Foreskin fibroblast (primary cell): ENCODE measurements at places on chromosomes 7 and 10.
A peak's percentile ranks its signal among the peaks of the same experiment; 100 is the strongest.

DNA sequence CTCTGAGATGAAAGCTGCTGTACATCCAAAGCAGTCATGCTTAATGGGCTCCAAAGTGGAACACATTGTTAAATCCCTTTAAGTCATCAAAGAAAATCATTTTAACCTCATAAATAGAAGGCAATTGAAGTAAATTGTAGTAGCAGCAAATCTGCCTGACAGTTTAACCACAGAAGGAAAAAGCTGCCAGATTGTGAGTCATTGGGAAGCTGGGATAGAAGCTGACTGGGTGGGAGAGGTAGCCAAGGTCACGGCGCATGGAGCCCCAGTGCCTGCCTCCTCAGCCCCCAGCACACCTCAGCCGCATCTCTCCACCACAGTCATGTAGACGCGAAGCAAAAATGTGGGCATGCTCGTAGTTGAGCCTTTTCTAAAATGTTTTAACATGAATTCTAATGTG is 44.0 kb downstream of the TARP start:
- peak; percentile 18 for DNase-seq

GRCh38 chr10:100518761-100519241 is 860 bp downstream of the SEC31B start:
- peak; percentile 84 for DNase-seq

- DNase-seq: no peak
Measured at GRCh38 chr7:150365673-150366398, 2.8 kb upstream of the REPIN1 start.

GRCh38 chr10:71094712-71095390 is 117.5 kb upstream of the UNC5B start:
- DNase-seq: no peak

DNA sequence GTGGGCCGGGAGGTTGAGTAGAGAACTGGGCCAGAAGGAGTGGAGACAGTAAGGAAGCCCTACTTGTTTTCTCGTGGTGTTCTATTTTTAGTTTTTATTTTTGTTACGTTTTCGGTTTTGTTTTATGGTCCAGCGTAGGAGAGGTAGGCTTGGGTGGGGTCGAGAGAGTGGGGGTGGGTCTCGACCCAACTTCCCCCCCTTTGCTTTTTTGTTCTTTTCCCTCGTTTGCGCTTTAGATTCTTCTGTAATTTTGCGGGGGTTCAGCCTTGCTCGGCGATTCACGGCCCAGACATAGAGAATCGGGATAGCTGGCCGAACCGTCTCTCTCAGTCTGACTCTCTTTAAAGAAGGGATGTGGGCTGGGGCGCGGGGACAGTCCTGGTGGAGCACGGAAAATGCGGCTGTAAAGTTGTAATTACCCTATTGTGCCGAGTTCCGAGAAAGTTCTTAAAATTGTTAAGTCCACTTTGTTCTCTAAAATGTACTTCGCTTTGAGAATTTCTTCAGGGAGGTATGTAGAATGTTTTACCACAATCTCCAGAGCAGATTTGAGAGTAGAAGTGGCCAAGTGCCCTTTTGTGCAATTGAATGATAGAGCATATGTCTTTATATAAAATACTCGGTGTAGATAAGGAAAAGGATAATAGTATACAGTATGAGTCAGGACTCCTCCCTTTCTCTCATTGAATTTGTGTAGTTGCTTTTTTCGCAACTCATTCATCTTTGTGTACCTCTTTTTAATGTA is 816 bp downstream of the DMTF1 start:
- DNase-seq: peak; percentile 28

DNA sequence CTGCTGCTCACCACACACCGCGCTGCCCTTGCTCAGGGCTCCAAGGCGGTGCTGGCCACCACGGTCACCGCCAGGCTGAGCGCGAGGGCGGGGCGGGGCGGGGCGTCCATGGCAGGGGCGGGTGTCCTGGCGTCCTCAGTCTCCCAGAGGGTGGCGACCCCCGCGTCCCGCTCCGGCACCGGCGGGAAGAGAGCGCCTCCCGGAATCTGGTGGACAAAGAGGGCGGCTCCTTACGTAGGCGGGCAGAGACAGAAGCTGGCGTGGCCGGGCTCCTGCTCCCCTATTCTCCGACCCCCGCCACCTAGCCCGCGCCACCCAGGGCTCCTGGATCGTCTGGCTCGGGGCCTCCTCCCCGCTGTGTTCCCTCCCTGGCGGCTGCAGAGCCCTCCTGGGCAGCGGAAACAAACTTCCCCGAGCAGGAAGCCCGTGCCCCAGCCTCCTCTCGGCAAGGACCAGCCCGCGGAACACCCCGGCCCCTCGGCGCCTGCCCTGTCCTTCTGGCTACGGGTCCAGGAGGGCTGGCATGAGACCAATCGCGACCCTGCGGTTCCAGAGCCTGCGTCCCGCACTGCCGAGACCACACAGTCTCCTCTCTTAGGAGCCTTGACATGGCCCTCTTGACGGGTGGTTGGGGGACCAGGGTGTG is 133.8 kb upstream of the ZNF92 start:
- no peak for DNase-seq

DNA sequence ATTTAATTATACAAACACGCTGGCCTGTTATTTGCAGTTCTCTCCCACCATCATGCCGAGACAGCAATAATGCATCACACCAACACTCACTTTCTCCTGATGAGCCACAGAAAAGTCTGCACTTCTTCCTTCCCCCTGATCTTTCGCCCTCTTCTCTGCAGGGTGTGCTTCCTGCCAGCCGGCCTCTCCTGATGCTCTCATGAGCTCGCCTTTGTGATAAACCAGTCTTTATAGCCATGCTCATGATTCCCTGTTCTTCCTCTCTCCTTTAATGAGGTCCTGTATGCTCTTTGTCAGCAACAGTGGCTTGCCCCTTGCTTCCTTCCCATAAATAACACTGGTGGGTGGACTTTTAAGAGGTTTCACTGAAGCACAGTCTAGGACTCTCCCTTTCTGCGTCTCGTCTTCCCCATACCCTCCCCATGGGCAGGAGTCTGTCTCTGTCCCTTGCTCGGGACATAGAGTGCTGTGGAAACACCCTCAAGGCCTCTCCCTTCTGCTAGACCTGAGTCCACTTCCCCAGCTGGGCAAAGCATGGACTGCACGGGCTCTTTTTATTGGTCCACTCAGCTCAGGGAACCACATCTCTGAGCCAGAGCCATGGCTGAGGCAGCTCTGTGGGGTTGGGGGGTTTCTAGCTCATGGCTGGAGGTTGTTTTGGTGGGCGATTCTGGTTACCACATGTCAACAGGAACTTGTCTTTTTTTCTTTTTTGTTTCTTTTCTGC is 133.9 kb downstream of the C10orf105 start:
- no peak for DNase-seq

DNA sequence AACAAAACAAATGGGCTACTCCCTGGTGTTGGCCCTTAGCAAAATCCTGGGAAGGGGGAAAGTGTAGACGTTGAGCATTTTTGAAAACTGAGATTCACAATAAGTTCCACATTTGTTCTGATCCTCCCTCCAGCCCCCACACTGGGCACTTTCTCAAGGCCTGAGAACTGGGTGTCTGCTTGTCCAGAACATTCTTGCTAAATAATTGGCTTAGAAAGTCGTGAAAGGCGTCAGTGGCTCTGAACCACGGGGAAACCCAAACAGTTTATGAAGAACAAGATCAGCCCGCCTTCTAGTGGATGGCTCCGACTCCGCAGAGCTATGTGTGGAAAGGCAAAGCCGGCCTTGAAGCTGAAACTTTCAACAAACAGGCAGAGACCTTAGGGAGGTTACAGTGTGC is 370.1 kb downstream of the PRPF18 start:
- DNase-seq: peak; percentile 89

DNA sequence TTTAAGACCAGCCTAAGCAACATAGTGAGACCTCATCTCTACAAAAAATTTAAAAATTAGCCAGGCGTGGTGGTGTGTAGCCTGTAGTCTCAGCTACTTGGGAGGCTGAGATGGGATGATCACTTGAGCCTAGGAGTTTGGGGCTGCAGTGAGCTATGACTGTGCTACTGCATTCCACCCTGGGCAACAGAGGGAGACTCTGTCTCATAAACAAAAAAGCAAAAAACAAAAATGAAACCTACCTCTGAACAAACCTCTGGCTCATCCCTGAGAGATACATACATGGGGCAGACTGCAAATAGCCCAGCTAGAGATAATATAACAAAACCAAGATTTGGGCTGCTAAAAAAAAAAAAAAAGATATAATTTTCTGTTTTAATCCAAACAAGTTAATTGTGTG is 19.5 kb downstream of the C10orf67 start:
- DNase-seq: no peak

GRCh38 chr10:93821051-93821772 is 63.5 kb downstream of the LGI1 start:
- DNase-seq: no peak

- no peak for DNase-seq
Measured at GRCh38 chr7:104604706-104605105, 276.3 kb downstream of the LHFPL3 start.

- DNase-seq: no peak
Measured at GRCh38 chr10:1345368-1345767, 289.2 kb downstream of the WDR37 start.

DNA sequence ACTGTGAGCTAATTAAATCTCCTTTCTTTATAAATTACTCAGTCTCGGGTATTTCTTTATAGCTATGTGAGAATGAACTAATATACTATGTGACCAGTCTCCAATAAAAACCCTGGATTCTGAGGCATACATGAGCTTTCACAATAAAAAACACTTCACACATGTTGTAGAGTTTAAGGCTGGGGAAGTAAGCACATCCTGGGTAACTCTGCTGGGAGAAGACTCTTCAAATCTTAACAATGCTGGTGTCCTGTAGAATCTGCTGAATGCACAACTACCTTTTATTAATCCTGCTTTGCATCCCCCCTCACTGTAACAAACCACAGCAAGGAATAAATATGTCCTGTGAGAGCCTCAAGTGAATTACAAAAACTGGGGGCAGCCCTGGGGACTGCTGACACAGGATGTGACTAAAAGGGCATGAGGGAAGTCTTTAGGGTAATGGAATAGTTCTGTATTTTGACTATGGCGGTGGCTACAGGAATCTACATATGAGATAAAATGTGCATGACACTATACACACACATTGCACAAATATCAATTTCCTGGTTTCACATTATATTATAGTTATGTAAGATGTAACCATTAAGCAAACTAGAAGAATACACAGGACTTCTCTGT is 45.1 kb upstream of the KCTD7 start:
- DNase-seq: no peak

- no peak for DNase-seq
Measured at GRCh38 chr7:131536361-131536849, 20.0 kb downstream of the PODXL start.

GRCh38 chr7:143048827-143049226 is 3.3 kb upstream of the OR6V1 start:
- DNase-seq: no peak

- no peak for DNase-seq
Measured at GRCh38 chr7:147047696-147048095, 931.1 kb downstream of the CNTNAP2 start.

GRCh38 chr10:92238586-92239098 is 52.2 kb downstream of the CPEB3 start:
- peak; percentile 67 for DNase-seq

- peak; percentile 90 for DNase-seq
Measured at GRCh38 chr10:79401015-79401921, 44.2 kb downstream of the ZCCHC24 start.

GRCh38 chr7:45922810-45923209 is 1.7 kb upstream of the IGFBP3 start:
- peak; percentile 28 for DNase-seq

GRCh38 chr7:50466815-50467585 is 16.9 kb upstream of the FIGNL1 start:
- DNase-seq: no peak

- no peak for DNase-seq
Measured at GRCh38 chr7:1969459-1970284, 263.1 kb downstream of the MAD1L1 start.

- DNase-seq: no peak
Measured at GRCh38 chr7:96899108-96899507, 106.2 kb upstream of the DLX6 start.

GRCh38 chr7:1236132-1236661 is 3.5 kb downstream of the UNCX start:
- no peak for DNase-seq

GRCh38 chr7:132533916-132534315 is 42.4 kb downstream of the PLXNA4 start:
- no peak for DNase-seq

DNA sequence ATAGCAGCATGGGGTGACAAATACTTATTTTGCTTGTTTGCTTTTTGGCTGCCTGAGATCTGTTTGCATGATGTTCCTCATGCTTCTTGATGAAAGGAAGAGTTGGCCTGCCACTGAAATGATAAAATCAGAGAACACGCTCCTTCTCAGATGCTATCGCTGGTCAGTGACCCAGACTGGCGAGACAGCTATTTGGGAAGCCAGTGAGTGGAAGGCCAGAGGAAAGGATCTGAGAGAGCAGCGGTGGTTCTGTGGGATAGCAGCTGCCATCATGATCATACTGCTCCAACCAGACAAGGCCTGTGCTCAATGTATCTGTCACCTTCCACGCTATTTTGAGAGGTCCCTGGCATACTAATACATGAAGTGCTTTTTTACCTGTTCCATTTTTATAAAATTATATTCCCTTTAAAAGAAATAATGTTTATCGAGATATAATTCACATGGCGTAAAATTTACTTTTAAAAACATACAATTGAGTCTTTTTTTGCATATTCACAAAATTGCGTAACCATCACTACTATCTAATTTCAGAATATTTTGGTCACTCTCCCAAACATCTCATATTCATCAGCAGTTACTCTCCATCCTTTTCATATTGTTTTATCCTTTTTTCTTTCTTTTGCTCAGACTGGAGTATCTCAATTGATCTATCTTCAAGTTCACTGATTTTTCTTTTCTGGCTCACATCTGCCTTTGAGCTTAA is 695.1 kb downstream of the TNS3 start:
- DNase-seq: no peak

GRCh38 chr7:132656846-132657776 is 80.8 kb upstream of the PLXNA4 start:
- DNase-seq: no peak

DNA sequence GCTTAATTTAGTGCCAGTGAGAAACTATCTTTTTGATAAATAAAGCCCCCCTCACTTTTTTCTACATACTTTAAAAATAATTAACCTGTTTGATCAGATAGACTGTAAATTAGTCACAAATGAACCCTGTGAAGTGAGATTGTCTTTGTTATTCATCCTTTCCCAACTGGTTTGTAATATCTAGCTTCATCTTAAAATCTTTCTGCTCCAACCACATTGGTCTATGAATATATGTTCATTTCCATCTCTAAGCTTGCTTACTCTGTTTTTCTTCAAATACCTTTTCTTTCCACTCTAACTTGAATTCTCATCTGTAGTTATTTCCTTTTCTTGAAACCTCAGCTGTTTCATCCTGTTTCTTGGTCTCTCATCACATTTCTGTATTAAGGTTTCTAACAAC is 12.1 kb downstream of the MARCHF5 start:
- DNase-seq: no peak
